ENCODE measurements at places on chromosomes 12 and 14.

DNA sequence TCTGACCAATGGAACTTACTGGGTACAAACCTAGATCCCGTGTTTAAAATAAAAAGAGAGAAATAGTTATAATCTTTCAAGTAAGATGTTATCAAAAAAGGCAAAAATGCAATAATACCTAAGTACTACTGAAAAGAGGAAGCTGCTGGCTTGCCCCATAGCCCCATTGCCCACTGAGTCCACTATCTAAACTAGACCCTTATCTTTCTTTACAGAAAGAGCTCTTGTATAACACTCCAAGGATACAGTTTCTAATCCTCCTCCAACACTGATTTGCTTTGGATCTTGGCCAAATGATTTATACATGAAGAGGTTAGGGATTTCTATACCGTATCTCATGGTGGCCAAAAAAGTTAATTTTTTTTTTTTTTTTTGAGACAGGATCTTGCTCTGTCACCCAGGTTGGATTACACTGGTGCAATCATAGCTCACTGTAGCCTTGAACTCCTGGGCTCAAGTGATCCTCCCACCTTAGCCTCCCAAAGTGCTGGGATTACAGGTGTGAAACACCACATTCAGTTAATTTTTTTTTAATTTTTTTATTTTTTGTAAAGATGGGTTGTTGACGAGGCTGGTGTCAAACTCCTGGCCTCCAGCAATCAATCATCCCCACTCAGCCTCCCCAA, 2.6 kb downstream of the GXYLT1 start:
- DNase-seq: no peak

DNA sequence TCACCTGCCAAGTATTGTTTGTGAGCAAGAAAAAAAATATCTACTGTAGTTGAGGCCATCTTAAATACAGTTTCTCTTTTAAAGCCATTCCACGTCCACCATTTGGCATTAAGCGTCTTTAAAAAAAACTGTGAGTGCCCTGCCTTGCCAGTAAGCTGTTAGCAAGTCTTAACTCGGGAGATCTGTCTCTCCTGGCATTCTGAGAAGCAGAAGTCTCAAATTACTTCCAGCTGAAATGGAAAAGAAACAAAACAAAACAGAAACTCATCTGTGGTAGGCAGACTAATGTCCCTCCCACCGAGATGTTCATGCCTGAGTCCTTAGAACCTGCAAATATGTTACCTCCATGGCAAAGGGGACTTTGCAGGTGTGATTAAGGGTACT, 126.2 kb downstream of the CRADD start:
- DNase-seq: no peak

DNA sequence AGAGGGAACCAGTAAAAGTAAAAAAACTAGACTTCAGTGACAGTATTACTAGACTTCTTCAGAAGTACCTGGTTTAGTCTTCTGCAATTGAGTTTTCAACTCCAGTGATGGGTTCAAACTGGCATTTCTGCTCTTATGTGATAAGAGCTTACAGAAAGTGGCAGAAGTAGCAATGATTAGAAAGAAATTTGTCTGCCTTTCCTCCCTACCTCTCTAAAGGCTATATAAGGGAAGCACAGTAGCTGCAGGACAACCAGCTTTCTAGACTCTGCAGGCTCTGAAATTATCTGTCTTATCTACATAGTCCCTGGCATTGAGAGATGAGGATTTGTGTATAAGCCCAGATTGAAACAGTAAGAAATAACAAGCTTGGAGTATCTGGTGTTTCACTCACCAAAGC, 107.5 kb downstream of the DAAM1 start:
- no peak for DNase-seq

GRCh38 chr12:51635346-51635745, 44.3 kb downstream of the SCN8A start:
- DNase-seq: no peak

DNA sequence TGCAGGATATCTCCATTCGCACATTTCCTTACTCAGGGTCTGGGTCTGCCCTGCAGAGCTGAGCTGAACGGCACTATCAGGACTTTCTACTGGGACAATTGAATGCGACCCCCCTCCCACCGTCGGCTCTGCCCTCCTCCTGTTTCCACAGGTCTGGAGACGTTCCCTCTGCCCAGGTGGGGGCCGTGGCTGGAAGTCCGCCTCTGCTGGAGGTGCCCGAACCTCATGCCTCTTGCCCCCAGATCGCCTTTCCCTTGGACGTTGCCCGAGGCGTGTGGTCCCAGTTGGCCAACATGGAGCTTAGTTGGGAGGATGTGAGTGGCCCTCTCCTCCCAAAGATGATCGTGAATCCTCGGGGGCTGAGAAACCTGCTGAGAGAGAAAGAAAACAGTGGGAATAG, 21.2 kb upstream of the KLC1 start:
- DNase-seq: no peak

GRCh38 chr12:85423947-85424346, 143.9 kb downstream of the ALX1 start:
- no peak for DNase-seq

GRCh38 chr12:72476301-72476700, 204.1 kb downstream of the TRHDE start:
- no peak for DNase-seq

- no peak for DNase-seq
Observed at GRCh38 chr12:97112136-97112535, 205.1 kb downstream of the NEDD1 start.

DNA sequence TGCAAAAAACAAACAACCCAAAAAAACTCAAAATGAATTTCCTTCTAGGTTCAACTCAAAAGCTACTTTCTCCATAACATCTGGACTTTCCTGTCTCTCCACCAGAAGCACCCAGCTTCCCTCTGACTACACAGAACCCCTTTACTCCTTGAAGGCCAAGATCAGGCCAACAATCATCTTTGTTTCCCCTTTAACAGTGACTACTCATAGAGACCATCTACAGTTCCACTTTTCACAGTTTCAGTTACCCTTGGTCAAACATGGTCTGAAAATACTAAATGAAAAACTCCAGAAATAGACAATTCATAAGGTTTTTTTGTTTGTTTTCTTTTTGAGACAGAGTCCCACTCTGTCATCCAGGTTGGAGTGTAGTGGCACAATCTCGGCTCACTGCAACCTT, 11.8 kb downstream of the GCH1 start:
- no peak for DNase-seq

DNA sequence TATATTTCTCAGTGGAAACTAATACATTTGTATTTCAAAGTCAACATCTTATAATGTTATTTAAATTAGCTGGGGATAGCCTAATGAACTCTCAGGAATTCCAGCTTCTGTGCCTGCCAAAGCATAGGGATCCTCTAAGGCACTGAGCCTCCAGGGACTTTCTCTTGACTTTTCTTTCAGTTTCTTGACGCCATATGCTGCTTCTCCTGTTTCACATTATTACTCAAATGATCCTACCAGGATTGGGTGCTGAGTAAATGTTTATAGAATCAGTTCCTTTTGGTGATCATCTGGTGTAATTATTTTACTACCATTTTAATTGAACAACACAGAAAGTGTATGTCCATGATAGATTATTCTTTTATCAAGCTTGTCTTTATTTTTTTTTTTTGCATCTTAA, 7.9 kb downstream of the METTL25 start:
- no peak for DNase-seq

GRCh38 chr12:130064999-130065398, 97.3 kb upstream of the FZD10 start:
- no peak for DNase-seq

GRCh38 chr12:81389550-81390099, 311.7 kb downstream of the ACSS3 start:
- DNase-seq: no peak

- DNase-seq: no peak
Observed at GRCh38 chr14:71985538-71986189, 53.4 kb downstream of the RGS6 start.

DNA sequence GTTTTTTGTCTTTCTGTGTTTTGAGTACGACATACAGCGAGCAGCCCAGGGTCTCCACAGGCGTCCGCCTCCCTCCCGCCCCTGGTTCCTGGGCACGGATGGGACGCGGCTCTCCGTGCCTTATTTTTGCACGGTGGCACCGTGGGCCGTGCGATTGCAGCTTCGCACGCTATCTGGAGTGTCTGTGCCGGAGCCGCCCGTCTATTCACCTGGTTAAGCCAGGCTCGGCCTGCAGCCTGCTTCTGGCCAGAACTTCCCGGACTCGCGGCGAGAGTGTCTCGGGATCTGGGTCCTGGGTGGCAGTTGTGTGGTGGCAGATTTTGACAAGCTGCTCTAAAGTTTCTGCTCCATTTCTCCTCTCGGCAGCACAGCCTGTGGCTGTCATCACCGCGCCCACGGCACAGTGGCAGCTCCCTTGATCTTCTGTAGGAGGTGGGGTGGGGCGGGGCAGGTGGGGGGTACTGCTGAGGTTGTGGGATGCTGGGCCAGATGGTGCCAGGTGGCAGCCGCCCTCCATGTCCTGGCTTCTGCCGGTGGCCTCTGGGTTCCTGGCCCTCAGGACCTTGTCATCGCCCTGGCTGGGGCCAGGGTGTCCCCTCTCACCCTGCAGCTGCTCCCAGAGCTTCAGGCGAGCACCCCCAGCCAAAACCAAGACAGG, 2.9 kb downstream of the MMP17 start:
- peak; percentile 56 for DNase-seq

- DNase-seq: no peak
Observed at GRCh38 chr12:2160043-2160442, 107.3 kb downstream of the CACNA1C start.

- DNase-seq: no peak
Observed at GRCh38 chr14:72781561-72782508, 112.1 kb downstream of the DPF3 start.

GRCh38 chr12:50282721-50283228, 545 bp downstream of the LIMA1 start:
- DNase-seq: no peak

GRCh38 chr12:91947459-91947858, 198.2 kb downstream of the BTG1 start:
- DNase-seq: no peak
